T-helper 17 cell (primary cell): ENCODE measurements at places on chromosomes 1 and 21.
A peak's percentile ranks its signal among the peaks of the same experiment; 100 is the strongest.

GRCh38 chr1:68078647-68079046 is 28.2 kb upstream of the DIRAS3 start:
- no peak overlapping the region for H3K27ac ChIP-seq
- no peaks in the 10 kb centered on the region for H3K4me1 ChIP-seq
- no peaks in the 10 kb centered on the region for H3K36me3 ChIP-seq
- no peak overlapping the region for H3K4me3 ChIP-seq
- no peaks in the 10 kb centered on the region for H3K27me3 ChIP-seq

- no peak for DNase-seq
- no peaks in the 10 kb centered on the region for H3K36me3 ChIP-seq
- no peak overlapping the region for H3K4me3 ChIP-seq
Measured at GRCh38 chr1:240644732-240645131, 32.8 kb upstream of the GREM2 start.

GRCh38 chr1:30507401-30508174 is 215.8 kb downstream of the MATN1 start:
- H3K4me1 ChIP-seq, result no peaks in the 10 kb centered on the region
- H3K4me3 ChIP-seq, result no peak overlapping the region
- no peak for DNase-seq
- no peaks in the 10 kb centered on the region for H3K36me3 ChIP-seq

GRCh38 chr1:209692296-209692695 is 12.3 kb upstream of the HSD11B1 start:
- H3K4me1 ChIP-seq, result peaks cover 33% of the 10 kb centered on the region
- no peaks in the 10 kb centered on the region for H3K36me3 ChIP-seq
- H3K27me3 ChIP-seq, result peaks cover 4% of the 10 kb centered on the region
- peak overlapping the region; percentile 45 for H3K27ac ChIP-seq
- H3K4me3 ChIP-seq, result peak overlapping the region; percentile 41

DNA sequence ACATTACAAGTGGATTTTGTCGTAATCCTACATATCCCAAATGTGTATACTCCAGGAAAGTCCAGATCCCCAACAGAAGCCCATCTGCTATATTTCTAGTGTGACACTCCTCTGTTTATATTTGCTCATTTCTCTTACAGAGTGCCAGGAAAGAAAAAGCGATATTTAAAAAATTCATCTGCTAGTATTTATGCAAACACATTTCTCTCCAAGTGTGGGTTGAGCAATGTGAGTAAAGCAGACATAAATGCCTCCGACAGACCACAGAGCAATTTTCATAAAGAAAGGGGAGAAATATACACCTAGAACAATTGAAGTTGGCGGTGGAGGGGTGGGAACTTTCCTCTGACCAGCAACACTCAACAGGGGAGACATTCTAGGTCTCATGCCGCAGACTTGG is 22.2 kb upstream of the RAP1A start:
- no peak overlapping the region for H3K4me3 ChIP-seq
- H3K27ac ChIP-seq, result peak overlapping the region; percentile 96
- H3K27me3 ChIP-seq, result no peaks in the 10 kb centered on the region
- peaks cover 78% of the 10 kb centered on the region for H3K4me1 ChIP-seq

DNA sequence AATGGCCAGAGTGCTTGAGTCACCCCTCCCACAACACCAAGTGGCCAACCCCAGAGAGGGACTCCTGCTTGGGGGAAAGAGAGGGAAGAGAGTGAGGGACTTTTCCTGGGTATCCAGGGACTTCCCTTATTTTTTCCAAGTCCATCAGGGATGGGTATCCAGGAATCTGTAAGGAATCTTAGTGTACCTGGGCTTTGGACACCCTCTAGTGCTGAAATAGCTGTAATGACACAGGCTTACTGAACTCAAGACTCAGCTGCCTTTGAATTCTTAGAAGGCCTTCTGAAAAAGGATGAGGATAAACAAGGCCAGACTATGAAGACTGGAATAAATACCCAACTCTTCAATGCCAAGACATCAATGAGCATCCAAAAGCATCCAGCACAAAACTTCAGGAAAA is 12.0 kb downstream of the TSHB start:
- no peak overlapping the region for H3K27ac ChIP-seq
- no peaks in the 10 kb centered on the region for H3K4me1 ChIP-seq
- H3K36me3 ChIP-seq, result peaks cover 2% of the 10 kb centered on the region
- no peak for DNase-seq
- H3K27me3 ChIP-seq, result no peaks in the 10 kb centered on the region

DNA sequence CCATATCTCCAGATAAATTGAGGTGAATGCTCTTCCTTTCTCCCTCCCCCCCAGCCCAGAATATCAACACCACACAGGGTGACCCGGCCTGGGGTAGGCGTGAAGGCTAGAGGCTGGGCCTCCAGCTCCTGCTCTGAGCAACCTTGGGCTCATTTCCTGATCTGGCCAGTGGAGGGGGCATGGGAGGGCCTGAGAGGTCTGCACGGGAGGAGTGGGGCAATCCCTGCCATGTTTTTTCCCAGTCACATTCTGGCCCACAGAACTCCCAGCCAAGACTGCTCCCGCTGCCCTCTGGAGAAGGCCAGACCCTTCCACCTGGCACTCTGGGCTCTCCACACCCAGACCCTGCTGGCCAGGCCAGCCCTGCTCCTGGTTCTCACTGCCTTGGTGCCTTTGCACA is 3.9 kb downstream of the CLDN19 start:
- no peaks in the 10 kb centered on the region for H3K36me3 ChIP-seq
- H3K27me3 ChIP-seq, result no peaks in the 10 kb centered on the region
- H3K4me3 ChIP-seq, result no peak overlapping the region
- peak overlapping the region; percentile 95 for H3K27ac ChIP-seq

DNA sequence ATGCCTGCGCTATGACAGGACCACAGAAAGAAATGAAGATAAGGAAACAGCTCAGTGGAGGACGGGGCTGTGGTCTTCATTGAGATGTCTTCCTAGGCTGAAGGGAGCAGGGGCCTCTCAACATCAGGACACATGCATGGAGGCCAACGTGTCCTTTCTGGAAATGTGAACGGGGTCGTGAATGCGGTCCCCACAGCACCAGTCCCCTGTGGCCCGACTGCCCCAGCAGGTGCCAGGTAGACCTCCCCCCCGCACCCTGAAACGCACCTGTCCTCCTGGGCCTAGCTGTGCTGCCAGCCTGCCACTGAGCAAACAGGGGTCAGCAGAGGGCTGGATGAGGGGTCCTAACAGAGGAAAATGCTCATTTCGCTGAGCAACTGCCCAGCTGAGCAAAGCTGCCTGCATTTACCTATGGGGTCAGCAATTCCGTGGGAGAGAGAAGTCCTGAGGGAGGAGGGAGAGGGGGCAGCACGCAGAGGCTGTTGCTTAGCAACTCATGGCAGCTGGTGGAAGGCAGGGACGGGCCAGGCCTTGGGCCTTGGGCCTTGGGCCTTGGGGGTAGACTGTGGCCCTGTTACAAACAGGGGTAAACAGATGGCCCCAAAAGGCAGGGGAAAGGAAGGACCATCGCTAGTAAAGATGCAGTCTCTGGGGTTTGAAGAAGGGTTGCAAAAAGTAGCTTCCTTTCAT is 77.4 kb downstream of the NPHP4 start:
- no peak overlapping the region for H3K4me3 ChIP-seq
- no peaks in the 10 kb centered on the region for H3K27me3 ChIP-seq
- H3K27ac ChIP-seq, result peak overlapping the region; percentile 90
- peaks cover 9% of the 10 kb centered on the region for H3K4me1 ChIP-seq
- H3K36me3 ChIP-seq, result no peaks in the 10 kb centered on the region

DNA sequence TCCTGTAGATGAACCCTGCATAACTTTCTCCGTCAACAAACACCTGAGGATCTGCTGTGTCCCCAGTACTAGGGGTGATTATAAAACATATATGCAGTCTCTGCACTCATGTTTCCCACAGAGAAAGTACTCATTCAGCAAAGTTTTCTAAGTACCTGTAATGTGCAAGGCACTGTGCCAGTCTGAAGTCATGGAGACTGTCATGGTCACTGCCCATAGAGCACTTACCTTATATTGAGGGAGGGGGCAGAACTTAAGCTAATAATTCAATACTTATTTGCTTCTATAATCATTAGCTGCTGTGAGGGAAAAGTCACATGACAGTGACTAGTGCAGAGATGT is 41.2 kb downstream of the MAP3K21 start:
- H3K27me3 ChIP-seq, result no peaks in the 10 kb centered on the region
- DNase-seq, result no peak
- H3K4me3 ChIP-seq, result no peak overlapping the region
- no peaks in the 10 kb centered on the region for H3K36me3 ChIP-seq
